DND-41 (cell line): ENCODE measurements at places on chromosomes 7 and 10.

DNA sequence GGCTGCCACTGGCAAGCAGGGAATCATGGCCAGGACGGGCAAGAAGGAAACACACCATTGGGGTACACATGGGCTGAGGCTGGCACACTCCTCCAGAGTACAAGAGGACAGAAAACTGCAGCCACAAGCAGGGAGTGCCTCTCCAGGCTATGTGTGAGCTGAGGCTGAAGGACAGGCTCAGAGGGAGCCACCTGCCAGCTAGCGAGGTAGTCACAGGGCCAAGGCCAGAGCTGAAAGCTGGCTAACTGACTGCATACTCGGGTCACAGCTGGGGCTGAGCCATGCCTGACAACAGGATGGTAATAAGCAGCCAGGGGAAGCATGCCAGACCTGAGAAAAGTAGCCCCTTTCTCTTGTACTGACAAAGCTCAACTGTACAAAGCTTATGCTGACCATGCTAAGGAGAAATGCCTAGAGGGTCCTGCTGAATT lies 52.0 kb downstream of the KIF5B start:
- DNase-seq, result no peak

DNA sequence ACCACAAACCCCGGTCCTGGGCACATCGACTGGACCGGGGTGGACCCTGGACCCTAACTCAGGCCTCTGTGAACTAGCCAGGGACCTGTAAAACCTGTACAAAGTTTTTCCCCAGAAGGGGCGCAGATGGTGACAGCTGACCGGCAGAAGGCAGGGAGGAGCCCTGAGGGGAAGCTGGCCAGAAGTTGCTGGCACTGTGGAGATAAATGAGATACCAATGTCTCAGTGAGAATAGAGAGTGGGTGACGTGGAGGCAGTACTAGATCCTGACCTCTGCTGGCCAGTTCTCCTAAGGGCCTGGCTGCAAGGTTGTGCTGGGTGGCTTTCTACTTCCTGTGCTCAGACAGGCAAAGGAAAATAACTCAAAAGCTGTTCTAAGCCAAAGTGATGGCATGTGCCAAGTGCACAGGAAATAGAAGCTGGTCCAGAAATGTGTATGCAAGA lies 10.6 kb upstream of the TSPAN14 start:
- no peak for DNase-seq

- DNase-seq, result peak; percentile 20
Measured at GRCh38 chr7:55887821-55888247, 578 bp downstream of the ZNF713 start.

- DNase-seq, result no peak
Measured at GRCh38 chr10:49173853-49174252, 14.3 kb downstream of the TMEM273 start.

DNA sequence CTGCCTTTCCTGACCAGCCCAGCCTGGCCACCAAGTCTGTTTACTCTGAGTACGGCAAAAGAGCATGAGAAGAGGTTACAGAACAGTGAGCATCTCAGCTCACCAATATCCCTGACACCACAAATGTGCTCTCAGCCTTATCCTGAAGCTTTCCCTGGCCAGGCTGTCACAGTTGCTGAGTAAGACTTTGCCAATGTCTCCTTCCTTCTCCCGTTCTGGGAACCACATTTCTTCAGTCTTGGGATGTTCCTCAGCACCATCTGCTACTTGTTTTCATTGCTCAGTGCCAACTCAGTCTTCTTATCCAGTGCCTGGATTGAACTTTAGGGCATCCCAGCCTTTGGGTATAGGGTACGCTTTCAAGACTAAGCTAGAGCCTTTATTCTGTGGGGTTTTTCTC lies 7.1 kb upstream of the KCNIP2 start:
- no peak for DNase-seq

DNA sequence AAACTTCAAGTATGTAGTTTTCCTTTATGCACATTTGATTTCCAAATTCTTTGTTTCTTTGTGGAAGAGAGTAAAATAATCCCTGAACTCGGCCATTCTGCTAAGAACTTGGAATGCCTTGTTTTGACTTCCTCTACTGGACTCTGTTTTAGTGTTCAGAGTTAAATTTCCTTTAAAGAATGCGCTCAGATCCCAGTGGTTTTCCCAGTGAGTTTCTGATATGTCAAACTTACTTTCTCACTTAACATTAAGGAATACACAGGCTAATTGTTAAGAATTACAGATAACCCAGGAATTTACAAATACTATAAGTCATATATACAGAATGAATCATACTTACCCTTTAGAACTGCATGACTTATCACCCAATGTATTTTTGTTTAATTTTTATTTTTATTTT lies 1067.6 kb upstream of the CELF2 start:
- DNase-seq, result no peak
